Spinal cord (tissue), 10 donors: ENCODE measurements at places on chromosomes 16 and 17. TPM values are rescaled to one million over a fixed set of nuclear protein-coding genes. Genes with fewer than 3 reads are reported as not detected.
A peak's percentile ranks its signal among the peaks of the same experiment; 100 is the strongest.

GRCh38 chr16:87575027-87575804 lies 27.1 kb upstream of the JPH3 start:
- no peak for DNase-seq

GRCh38 chr17:7124923-7125322 lies 10.3 kb upstream of the ASGR2 start:
- no peak for DNase-seq

The SLC16A13 gene
- total RNA-seq, result 0.66 TPM

DNA sequence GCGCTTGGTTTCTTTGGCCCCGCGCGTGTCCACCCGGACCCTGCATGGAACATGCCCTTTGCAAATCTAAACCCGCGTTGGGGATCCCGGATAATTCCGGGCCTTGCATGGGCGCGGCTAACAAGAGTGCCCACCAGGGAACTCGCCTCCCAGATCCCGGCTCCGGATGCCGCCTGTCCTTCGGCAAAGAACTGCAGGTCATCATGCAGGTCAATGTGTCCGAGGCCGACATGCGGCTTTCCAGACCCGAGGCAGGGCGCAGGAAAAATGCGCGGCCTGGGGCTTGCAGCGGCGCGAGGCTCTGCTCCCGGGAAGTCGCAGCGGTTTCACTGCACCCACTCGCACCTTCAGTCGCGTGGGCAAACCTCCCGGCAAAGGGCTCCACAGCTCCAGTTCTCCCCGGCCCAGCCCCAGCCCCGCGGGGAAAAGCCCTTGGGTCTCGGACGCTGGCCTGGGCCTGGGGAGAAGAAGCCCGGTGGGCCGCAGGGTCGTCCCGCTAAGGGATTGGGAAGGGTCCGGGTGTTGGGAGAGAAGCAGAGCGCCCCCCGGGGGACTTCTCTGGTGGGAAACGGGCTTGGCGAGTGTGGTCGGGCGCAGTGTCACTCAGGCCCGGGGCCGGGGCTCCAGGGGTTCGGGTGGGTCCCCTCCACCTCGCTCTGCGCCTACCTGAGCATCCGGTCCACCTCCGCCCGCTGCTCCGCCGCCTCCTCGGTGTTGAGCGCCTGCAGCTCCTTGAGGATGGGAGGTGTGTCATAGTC lies 805 bp downstream of the HNF1B start:
- DNase-seq, result peak; percentile 20
